Upper lobe of right lung (tissue), 1 donor: ENCODE measurements at places on chromosomes 12 and 14.

GRCh38 chr12:82688596-82688995, 1.9 kb downstream of the TMTC2 start:
- DNase-seq = no peak

DNA sequence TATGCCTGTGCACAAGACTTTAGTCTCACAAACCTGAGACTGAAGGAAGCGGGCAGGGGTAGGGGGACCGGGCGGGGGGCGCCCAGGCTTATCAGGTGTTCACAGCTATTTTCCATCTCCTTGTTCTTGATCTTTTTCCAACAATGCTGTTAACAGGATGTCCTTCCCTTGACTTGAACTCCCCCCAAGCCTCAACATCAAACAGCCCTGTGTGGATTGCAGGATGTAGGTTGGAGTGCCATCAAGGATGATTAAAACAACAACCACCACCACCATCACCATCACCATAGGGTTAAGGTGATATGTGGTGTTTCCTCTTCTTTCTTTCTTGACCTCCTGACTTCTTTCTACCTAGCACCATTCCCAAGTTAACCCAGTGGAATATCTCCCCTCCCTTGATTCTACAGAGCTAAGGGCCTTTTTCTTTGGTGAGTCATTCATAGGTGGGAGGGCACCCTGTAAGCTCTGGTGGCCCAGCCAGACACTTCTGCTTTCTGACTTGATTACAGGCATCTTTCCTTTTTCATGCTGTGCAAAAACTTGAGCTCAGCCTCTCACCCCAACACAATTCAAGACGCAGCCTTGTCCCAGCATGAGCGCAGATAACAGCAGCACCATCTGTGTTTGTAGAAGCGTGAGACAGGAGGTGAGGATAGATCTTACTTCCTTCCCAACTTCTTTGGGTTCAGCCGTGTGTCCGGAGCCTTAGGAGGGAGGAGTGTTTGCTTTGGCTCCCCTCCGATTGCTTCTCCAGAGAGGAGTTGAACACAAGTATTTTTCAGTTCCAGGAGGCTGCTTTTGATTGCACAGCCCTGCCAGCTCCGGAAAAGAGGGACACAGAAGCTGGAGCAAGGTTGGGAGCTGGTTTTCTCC, 26.8 kb downstream of the FLVCR2 start:
- DNase-seq = peak; percentile 66

DNA sequence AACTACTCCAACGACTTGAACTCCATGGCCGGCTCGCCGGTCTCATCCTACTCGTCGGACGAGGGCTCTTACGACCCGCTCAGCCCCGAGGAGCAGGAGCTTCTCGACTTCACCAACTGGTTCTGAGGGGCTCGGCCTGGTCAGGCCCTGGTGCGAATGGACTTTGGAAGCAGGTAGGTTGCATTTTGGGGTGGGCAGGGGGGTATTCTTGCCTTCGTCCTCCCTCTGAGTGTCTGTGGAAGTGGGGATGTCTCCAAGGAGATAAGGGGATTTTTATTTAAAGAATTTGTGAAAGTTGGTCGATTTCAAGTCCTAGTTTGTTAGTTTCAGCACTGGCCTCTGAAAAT, 1.3 kb downstream of the ASCL1 start:
- DNase-seq = no peak

GRCh38 chr14:29446971-29447370, 480.7 kb downstream of the PRKD1 start:
- DNase-seq = no peak

DNA sequence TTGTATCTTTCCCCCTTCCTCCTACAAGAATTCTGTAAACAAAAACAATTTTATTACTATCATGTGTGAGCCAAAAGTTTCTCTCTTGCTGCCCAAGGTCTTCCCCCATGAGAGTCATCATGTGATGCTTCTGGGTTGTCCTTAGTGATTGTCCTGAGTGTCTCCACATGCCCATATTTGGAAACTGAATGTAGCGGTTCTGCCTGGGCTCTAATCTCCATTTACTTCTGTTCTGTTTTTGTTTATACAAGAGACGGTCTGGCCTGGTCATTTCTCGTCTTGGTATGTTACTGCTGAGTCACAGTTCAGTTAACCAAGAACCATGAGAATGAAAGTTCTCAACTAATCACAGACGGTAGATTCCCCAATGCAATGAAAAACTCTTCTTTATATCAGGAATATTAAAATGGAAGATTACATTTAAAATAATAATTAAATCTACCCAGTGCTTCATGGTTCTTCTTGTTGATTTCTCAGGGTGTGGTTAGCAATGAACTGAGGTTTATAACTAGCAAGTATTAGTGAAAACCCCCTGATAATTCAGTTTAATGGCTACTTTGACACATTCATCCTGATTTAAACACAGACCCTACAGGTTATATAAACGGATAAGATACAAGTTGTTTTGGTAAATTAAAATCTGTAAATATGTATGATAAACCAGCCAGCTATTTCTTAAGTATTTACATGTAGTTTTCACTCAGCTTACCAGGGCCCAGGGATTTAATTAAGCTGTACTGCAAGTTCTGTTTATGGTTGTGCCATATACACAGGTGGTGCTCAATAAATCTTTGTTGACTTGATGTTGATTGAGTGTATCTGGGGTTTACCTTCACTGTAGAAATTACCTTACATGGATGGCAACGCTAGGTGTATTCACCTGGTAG, 81.1 kb downstream of the PELI2 start:
- DNase-seq = no peak

DNA sequence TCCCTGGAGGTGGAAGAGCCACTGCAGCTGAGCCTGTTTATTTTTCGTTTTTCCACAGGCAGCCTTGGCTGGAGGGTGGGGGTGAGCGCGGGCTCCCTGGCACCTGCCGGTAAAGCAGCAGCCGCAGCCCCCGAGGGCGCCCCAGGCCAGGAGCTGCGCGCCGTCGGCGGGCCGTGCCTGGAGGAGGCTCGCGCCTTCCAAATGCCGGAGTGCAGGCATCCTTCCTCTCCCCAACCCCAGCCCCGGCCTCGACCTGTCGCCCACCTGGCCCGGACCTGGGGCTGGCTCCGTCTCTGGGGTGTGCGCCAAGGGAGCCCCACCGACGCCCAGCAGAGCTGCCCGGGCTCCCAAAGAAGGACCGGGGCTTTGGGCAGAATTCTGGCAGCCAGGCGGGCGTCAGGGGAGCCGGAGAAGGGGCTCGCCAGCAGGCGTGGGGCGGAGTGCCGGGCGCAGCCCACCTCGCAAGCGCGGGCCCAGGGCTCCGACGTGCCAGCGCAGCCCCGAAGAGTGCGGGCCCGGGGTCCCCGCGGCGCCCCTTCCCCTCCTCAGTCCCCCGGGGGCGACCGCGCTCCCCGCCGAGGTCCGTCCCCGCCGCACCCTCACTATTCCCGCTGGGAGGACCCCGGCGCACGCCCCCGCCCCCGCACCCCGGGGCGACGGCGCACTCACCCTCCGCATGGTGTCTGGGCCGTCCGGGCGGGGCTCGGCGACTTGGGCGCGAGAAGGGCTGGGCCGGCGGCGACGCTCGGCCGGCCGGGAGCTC, 130.3 kb downstream of the NDUFA12 start:
- DNase-seq = peak; percentile 64

DNA sequence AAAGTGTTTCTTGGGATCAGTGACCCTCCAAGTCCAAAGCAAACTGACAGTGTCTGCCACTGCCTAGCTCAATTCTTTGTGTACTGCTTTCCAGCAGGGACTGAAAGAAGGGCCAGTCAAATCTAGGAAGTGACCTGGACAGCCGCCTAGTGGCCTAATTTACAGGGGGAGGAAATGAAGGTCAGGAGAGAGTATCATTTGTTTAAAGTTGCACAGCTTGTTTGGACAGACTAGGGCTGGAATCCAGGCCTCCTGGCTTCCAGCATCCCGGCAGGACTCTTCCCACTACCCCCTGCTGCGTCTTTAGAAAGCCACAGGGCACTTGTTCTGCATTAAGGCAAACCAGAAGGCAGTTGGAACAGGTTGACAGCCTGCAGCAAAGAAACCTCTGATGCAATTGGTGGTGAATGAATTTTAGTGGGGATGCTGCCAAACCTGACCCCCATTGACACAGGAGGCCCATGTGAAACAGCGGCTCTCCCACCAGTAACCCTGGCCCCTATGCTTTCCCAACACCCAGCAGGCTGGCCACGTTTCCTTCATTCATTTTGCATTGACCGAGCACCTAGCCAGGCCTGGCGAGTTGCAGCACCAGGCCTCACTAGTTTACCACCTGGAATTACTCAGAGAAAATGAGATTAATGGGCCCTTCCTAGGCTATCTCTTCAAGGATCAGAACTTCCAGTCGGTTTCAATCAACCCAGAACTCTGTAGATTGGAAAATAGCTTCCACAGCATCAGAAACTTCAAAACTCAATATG, 28.2 kb downstream of the GALNT16 start:
- no peak for DNase-seq

- DNase-seq = no peak
Measured at GRCh38 chr14:65241125-65241752, 138.9 kb upstream of the MAX start.

- no peak for DNase-seq
Measured at GRCh38 chr12:68483592-68484383, 126.9 kb upstream of the RAP1B start.

GRCh38 chr12:52633383-52633782, 15.0 kb upstream of the KRT73 start:
- DNase-seq = no peak

DNA sequence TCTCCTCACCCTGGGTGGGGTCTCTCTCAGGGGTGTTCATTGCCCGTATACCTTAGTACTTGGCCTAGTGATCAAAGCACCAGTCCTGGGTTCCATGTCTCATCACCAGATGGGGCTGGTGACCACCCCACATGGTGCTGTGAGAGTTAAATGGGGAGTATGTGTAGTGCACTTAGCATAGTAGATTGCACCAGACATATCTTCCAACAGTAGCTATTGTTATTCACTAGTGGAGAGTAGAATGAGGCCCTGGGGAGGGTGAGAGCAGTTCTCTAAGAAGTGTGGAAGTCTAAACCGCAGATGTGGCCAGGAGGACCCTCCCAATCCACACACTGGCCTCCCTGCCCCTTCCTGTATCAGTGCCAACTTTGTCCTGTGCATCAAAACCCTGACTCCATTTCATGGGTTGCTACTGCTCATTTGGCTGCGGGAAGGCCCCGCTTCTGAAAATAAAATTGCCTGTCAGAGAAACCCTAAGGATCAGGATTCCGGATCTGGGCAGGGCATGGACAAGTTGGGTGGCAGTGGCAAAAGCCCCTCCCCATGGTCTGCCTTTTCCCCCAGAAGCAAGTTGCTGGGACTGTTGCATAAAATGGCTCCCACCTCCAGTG, 4.4 kb downstream of the CD9 start:
- no peak for DNase-seq

- no peak for DNase-seq
Measured at GRCh38 chr12:94916663-94917062, 86.8 kb downstream of the NDUFA12 start.

- DNase-seq = no peak
Measured at GRCh38 chr12:5503774-5504173, 71.9 kb downstream of the NTF3 start.

- DNase-seq = no peak
Measured at GRCh38 chr12:76069339-76069738, 15.1 kb downstream of the NAP1L1 start.

DNA sequence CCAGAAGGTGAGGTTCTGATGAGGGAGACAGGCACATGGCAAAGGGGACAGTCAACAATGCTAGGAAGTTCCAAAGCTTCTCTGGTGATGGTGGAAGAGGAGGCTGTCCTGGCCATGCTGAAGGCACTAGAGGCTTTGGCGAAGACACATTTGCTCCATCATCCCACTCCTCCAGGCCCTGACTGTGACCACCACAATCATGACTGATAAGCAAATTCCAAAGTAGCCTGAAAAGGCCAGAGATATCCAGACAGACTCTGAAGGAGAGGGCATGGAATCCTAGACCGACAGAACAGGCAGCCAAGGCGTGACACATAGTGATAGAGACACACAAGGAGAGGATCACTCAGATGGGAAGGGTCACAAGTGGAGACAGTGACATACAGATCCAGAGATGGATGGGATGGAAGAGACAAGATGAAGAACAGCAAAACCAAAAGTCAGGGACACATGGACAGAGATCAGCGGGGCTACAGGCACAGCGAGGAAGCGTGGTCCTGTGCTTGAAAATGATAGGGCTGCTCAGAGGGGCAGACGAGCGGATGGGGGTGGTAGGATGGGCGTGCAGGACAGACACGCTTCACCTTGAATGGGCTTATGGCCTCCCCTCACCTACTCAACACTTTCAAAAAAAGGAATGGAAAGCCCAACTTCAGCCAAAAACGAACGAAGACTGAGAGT, 1.3 kb downstream of the ZFHX2 start:
- DNase-seq = no peak

- no peak for DNase-seq
Measured at GRCh38 chr14:31419179-31419966, 977 bp downstream of the HEATR5A start.

- no peak for DNase-seq
Measured at GRCh38 chr14:74579447-74580274, 32.4 kb downstream of the LTBP2 start.

DNA sequence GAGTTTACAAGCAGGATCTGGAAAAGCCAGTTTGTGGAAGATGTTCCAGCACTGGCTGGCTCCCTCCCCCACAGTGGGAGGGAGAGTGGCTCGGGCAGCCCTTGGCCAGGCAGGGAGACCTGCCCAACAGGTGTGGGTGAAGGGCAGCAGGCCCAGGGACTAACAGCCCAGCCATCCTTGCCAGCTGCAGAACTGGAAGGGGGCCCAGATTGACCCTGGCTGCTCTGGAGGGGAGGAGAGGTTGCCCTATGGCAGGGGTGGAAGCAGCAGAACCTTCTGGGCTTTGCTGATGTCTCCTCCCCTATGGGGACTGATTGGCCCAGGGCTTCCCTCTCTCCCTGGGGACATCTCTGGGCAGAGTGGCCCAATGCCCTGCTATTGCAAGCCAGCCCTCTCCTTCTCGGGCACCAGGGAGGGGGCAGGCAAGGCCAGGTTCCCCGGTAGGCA, 20.5 kb downstream of the IRF2BPL start:
- DNase-seq = peak; percentile 93

- no peak for DNase-seq
Measured at GRCh38 chr14:91945751-91946621, 1.5 kb downstream of the FBLN5 start.

- peak; percentile 84 for DNase-seq
Measured at GRCh38 chr12:121786440-121786825, 7.1 kb downstream of the RHOF start.

GRCh38 chr14:49905989-49906388, 13.1 kb downstream of the ARF6 start:
- DNase-seq = no peak

DNA sequence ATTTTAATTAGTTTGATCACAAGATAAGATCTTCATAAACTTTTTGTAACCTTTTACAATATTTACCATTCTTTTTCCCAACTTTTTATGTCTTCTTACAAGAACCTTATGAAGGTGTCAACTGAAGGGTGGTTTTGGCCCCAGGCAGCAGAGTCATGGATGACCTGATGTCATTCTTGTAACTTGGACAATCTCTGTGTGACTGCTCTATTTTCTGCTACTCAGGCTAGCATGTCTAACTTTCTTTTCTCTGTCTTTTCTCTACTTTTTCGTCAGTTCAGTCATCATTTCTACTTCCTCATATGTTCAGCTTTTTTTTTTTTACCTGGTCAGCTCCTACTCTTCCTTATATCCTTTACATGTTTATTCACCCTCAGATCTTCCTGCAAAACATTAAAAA, 150.7 kb upstream of the PTPRQ start:
- DNase-seq = no peak

- no peak for DNase-seq
Measured at GRCh38 chr14:63273717-63274655, 44.7 kb downstream of the GPHB5 start.
